Upper lobe of left lung (tissue), 6 donors: ENCODE measurements at places on chromosomes 2 and 18. TPM values are rescaled to one million over a fixed set of nuclear protein-coding genes. Genes with fewer than 3 reads are reported as not detected.

- no peak for DNase-seq
These were observed 145.8 kb upstream of the HS6ST1 start for GRCh38 chr2:128464456-128464855.

DNA sequence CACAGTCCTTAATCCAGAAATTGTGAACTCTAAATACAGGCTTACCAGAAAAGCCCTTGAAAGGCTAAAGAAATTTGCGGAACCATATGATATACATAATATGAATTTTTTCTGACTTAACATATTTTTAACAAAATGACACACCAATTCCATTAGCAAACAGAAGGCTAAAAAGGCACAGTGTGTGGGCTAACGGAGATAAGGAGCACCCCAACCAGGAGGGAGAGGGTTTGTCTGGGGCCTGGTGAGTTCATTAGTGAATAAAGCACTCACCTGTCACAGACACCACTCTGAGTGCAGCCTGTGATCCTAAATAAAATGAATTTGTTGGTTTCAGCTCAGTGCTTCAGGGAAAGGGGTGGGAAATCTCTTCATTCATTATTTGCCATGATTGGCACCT is 2.7 kb upstream of the FECH start:
- no peak for DNase-seq

GRCh38 chr2:61898810-61899209 is 6.7 kb upstream of the COMMD1 start:
- DNase-seq: no peak

GRCh38 chr2:152678808-152679207 is 38.5 kb downstream of the PRPF40A start:
- DNase-seq: no peak

GRCh38 chr2:112519506-112519905 is 22.8 kb upstream of the POLR1B start:
- DNase-seq: no peak

DNA sequence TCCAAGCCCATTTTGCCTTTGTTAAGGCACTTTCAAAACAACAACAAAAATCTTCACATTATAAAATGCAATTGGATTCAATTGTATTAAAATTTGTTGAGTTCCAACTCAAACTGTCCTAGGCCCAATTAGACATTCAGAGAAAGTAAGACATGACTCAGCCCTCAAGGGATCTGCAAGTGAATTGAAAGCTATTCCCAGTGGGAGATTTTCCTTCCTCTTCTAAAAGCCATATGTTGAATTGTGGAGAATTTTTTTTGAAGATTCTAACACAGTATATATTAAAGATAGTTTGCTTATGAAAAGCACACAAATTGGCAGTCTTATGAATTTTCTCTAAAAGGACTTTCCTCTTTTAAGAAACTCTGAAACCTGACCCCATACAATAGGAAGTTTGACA is 268.0 kb upstream of the PARD3B start:
- DNase-seq: no peak

DNA sequence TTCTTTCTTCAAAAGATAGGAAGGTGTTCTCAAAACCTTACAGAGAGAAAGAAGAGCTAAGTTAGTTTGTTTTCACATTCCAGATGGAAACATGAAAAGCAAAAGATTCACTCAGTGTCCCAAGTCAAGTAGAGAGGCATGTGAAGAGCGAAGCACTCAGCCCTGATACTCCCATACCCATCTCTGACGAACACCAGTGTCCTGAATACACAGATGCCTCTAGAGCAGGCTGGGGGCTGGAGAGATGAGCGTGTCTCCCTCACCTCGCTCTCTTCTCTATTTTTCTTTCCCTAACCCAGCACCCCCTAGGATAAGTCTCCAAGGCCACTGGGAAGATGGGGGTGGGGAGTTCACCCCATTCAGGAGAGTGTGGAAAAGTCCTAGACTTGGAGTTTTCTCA is 227.8 kb downstream of the TMEM163 start:
- DNase-seq: no peak

GRCh38 chr2:41836948-41837347 is 210.9 kb upstream of the PKDCC start:
- DNase-seq: no peak

DNA sequence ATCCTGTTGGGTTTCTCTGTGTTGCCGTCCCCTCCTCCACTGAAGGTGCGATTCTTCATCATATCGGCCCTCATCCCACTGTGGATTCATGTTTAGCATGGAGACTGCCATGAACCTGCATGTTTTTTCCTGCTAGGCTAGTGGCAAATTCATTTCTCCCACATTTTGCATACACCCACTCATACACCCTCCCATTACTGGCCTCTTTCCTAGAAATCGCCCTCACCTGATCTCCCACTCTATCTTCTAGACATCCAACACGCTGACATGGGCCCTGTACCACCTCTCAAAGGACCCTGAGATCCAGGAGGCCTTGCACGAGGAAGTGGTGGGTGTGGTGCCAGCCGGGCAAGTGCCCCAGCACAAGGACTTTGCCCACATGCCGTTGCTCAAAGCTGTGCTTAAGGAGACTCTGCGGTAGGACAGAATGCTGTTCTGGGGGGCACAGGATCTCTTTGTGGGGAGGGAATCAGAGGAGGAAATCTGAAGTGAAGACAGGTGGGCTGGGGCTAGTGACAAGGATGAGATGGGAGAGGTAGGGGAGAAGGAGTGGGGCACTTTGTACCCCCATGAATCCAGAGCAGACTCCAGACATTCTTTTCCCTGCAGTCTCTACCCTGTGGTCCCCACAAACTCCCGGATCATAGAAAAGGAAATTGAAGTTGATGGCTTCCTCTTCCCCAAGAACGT is 17.7 kb downstream of the PRKAG3 start:
- DNase-seq: no peak

- DNase-seq: no peak
These were observed 477.8 kb downstream of the EIPR1 start for GRCh38 chr2:2899826-2900225.

The KCMF1 gene
- 55.2 TPM for total RNA-seq

The KYNU gene
- 15.2 TPM for total RNA-seq

The INO80B gene
- total RNA-seq: 12.6 TPM

The SCYGR4 gene
- total RNA-seq: not detected

The ATP5MC3 gene
- 76.2 TPM for total RNA-seq

The LHCGR gene
- not detected for total RNA-seq
